Cortex of kidney (tissue), 1 donor: ENCODE measurements at places on chromosomes 7 and 10.

DNA sequence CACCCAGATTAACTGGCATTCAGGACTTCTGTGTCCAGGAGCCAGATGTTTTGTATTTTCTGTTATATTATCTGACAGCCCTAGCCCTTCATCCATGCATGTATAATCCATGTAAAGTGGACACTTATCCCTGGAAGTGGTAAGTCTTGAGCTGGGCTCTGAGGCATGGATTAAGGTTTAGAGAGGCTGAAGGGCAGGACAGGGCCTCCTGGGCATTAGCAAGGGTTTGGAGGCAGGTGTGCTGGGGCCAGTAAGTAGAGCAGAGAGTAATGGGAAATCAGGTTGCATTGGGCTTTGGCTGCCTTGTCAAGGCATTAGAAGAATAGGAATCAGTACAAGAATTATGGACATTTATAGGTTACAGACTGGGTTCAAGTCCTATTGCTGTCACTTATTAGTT lies 138.0 kb downstream of the DYNC1I1 start:
- no peak for DNase-seq

DNA sequence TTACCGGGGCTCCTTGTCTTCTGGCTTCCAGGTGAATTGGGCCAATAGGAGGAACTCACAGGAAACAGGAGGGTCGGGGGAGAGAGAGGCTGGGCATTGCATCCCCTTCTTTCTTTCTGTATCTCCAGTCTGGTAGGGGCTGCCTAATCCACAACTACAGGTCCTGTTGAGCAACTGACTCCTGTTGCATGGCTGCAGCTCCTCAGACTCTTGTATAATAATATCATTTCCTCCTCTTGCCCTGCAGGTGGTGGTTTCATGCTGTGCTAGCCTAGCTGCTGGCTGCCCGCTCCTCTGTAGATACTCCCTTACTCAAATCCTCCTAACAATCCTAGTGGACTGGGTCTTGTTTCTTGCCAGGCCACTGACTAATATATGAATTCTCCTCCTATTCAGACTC lies 276.5 kb upstream of the SMIM30 start:
- DNase-seq, result no peak

GRCh38 chr10:28130267-28130666 lies 131.4 kb upstream of the ODAD2 start:
- no peak for DNase-seq

DNA sequence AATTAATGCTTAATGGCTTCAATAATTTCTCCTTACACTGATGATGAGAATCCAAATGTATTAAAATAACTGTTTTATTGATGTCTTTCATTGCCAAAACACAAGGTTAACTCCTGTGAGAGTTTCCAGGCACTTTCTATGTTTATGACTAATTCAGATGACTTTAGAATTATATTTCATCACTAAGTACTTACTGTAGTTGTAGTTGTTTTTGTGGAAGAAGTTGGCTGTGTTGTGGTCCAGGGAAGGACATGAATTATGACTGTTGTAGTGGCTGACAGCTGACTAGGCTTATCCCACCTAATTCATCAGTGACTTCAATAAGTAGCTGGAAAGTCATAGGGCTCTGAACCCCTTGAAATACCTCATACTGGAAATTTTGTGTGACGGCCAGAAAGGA lies 254.8 kb downstream of the HGF start:
- DNase-seq, result no peak

DNA sequence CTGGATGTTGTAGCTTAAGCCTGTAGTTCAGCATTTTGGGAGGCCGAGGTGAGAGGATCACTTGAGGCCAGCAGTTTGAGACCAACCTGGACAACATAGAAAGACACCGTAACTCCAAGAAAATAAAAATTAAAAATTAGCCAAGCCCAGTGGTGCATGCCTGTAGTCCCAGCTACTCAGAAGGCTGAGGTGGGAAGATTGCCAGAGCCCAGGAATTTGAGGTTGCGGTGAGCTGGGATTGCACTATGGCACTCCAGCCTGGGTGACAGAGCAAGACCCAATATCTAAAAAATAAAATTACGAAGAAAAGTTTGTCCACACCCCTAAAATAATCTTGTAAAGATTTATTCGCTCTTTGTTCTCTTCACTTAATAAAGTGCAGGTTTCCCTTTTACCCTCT lies 951.0 kb downstream of the TYW1 start:
- DNase-seq, result no peak

DNA sequence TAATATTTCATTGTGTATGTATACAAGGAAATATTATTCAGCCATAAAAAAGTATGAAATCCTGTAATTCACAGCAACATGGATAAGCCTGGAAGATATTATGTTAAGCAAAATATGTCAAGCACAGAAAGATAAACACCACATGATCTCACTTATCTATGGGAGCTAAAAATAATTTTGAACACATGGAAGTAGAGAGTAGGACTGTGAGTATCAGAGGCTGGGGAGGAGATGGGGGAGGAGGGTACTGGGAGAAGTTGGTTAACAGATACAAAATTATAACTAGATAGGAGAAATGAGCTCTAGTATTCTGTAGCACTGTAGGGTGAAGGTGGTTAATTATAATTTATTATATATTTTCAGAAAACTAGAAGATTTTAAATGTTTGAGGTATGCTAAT lies 132.7 kb downstream of the DOCK4 start:
- no peak for DNase-seq

DNA sequence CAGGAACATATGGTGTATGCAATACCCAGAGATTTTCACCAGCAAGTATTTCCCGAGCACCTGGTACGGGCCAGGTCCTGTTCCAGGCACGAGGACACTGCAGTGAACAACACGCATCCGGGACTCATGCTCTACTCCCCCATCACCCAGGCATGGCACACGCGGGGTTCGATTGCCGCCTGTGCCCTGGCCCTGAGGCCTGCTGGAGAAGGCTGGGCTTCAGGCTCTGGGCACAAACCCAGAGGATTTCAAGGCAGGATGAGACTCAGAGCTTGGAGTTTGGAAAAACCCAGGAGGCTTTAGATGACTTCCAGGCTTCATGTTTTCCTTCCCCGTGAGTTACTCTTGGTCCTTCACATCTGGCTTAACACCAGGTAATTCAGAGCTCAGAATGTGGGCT lies 143.5 kb downstream of the NEURL1 start:
- DNase-seq, result no peak

DNA sequence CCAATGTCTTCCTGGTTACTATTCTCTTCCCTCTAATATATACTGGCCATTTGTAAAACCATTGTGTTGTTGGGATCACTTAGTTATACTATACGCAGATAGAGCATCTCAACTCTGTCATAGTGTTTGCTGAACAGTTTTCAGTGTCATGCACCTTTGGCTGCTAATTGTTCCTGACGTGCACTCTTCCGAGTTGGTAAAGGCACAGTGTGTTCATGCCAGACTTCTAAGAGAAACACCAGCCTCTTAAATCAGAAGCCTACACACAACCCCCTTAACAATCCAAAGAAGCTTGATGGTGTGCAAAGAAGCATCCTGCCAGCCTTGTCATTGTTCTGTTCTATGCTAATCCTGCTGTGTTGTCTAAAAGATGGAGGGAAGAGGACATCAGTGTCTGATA lies 131.1 kb downstream of the MAPK8 start:
- DNase-seq, result no peak

- DNase-seq, result no peak
These were observed 90.5 kb upstream of the RSU1 start for GRCh38 chr10:16907687-16908086.

- no peak for DNase-seq
These were observed 478.1 kb downstream of the PTPRN2 start for GRCh38 chr7:158109364-158110033.

DNA sequence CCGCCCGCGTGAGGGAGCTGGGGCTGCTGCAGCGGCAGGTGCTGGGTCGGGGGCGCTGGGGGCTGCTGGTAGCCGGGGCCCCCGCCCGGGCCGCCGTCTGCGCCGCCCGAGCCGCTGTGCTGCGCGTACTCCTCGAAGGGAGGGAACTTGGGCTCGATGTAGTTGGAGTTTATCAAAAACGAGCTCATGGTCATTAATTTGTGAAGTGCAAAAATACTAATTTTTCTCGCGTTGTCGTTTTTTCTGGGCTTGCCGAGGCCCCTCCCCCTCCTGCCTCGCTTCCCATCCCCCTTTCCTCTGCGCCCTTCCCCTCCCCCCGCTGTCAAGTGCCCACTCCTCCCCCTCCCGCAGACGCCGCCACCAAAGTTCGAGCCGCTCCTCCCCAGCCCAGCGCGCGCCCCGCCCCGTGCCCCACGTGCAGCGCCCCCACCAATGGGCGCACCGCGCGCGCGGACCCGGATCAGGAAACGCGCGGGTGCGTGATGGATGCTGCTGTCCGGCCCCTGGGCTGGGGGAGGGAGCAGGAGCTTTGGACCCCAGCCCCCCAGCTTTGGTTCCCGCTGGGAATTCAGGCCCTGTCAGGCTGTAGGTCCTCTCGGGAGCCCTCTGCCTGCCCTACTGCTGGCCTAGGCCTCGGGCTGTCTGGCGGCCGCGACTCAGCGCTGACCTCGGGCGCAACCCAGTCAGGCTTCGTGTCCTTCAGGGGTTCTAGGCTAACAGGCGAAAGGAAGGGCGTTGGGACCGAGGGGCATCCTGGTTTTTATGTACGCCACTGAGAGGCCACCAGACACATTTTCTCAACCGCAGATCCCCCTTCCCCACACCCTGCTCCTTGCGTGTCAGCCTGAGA lies at the start of gene HOXA4:
TSS of gene HOXA4 (minus strand) at position 218 of the 850 bp plus-strand sequence. CDS start at position 194, 24 bp downstream.
- peak; percentile 47 for DNase-seq

- no peak for DNase-seq
These were observed 52.3 kb downstream of the HECTD2 start for GRCh38 chr10:91462423-91462822.

DNA sequence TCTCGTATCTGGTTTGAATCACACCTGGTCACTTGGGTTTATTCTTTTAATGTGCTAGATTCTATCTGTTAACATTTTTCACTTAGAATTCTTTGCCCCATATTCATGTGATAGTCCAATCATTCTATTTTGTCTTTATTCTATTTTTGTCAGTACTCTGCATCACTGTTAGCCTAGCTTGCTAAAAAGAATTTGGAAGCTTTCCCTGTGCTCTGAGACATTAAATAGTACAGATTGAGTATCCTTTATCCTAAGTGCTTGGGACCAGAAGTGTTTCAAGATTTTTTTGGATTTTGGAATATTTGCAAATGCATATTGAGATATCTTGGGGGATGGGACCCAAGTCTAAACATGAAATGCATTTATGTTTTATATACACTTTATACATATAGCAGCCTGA lies 51.0 kb downstream of the RALA start:
- DNase-seq, result no peak

DNA sequence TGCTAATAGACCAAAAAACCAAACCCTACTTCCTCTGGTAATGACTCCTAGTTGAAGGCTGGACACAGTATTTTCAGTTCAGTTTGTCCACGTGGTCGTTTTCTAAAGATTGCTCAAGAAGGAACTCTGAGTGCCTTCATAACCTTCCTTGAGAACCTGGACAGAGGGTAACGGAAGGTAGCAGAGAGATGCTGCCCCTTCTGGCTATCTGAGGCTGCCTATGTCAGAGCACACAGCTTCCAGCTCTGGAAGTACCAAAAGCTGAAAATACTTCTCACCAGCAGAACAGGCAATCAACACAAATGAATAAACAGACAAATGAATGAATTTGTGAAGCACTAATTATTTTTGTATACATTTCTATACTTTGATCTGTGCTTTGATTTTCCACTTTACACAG lies 85.2 kb downstream of the AMPH start:
- DNase-seq, result no peak

DNA sequence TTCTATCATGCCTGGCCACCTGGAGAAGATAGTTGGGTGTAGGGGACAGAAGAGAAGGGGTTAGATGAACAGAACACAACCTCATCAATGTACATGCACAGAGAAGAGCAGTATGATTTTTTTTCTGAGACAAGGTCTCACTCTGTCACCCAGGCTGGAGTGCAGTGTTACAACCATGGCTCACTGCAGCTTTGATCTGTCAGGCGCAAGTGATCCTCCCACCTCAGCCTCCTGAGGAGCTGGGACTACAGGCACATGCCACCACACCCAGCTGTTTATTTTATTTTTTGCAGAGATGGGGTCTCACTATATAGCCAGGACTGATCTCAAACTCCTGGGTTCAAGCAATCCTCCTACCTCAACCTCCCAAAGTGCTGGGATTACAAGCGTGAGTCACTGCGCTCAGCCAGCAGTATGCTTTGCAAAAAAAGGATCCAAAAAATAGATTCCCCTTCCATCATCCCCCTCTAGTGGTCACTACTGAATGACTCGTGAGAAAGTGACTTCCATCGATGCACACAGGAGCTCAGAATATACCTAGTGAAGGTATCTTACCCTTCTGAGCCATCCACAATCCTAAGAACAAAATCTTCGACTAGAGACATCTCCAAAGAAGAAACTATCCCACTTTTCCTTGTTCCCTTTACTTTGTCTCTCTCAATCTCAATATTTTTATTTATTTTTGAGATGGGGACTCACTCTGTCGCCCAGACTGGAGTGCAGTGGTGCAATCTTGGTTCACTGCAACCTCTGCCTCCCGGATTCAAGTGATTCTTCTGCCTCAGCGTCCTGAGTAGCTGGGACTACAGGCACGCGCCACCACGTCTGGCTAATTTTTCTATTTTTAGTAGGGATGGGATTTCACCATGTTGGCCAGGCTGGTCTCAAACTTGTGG lies 21.0 kb downstream of the ZCWPW1 start:
- DNase-seq, result no peak

DNA sequence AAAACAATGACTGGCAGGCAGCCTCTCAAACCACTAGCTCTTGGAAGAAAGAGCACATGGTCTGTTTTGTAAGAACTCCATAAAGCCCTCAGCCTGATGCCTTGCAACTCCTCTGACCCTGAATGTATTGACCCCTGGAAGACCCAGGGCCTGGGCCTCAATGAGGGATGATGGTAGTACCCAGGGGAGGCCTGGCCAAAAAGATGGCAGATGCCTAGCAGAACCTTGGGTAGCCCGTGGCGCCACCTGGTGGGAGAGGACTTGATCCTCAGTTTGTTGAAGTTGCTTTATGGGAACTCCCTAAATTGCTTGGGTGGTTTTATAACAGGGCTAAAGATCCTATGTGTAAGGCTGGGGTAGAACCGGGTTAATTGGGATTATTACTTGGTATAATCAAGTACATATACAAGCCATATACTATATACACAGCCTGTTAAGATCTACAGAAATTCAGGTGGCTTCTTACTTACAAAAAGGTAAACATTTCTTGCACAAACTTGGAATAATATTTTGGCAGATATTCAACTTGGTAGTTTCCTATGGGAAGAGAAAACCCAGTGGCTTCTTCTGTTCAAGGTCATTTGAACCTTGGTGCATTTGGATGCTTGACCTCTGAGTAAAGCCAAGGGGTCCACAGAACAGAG lies 95.8 kb upstream of the CACUL1 start:
- no peak for DNase-seq
